ENCODE measurements at places on chromosomes 2 and 18.

- DNase-seq = no peak
Observed at GRCh38 chr2:121418494-121419058, 112.1 kb upstream of the RNU4ATAC start.

- DNase-seq = no peak
Observed at GRCh38 chr2:237594514-237594871, 4.0 kb upstream of the RAB17 start.

DNA sequence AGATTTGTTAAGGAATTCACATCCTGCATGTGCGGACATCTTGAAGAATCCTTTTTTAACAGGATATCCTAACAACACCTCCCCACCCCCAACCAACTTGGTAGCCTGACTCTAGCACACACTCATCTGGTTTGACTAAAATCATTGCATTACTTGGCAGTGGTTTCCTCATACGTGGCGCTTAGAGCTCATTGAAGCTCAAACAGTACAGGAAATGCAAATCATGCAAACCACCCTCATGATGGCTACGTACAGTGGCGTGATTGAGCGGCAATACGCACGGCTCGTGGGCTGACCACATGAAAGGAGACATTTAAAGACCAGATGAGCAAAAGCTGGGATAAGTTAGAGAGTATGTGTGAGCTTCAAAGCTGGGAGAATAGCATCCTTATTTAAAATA is 336.2 kb downstream of the ZEB2 start:
- DNase-seq = peak; percentile 10

DNA sequence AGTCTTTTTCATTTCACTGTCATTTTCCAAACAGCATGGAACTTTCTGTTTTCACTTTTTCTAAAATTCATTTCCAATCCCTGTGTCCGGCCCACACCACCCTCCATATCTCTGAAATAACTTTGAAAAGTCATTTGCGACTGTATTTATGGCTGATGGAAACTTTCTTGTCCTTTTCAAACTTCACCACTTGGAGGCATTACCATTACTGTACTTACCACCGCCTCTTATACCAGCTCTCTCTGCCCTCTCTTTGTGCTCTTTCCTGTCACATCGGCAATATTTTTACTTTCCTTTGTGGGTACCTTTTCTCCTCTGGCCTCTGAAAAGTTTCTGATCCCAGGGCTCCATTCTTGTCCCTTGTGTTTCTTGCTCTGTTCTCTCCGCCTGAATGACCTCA is 39.5 kb upstream of the IL1RL1 start:
- no peak for DNase-seq

DNA sequence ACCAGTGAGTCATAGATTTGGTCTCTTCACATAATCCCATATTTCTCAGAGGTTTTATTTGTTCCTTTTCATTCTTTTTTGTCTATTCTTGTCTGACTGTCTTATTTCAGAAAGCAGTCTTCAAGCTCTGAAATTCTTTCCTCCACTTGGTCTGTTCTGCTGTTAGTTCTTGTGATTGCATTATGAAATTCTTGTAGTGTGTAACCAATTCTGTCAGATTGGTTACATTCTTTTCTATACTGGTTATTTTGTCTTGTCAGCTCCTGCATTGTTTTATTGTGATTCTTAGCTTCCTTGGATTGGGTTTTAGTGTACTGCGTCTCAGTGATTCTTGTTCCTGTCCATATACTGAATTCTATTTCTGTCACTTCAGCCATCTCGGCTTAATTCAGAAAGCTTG is 18.6 kb downstream of the EHBP1 start:
- DNase-seq = no peak

DNA sequence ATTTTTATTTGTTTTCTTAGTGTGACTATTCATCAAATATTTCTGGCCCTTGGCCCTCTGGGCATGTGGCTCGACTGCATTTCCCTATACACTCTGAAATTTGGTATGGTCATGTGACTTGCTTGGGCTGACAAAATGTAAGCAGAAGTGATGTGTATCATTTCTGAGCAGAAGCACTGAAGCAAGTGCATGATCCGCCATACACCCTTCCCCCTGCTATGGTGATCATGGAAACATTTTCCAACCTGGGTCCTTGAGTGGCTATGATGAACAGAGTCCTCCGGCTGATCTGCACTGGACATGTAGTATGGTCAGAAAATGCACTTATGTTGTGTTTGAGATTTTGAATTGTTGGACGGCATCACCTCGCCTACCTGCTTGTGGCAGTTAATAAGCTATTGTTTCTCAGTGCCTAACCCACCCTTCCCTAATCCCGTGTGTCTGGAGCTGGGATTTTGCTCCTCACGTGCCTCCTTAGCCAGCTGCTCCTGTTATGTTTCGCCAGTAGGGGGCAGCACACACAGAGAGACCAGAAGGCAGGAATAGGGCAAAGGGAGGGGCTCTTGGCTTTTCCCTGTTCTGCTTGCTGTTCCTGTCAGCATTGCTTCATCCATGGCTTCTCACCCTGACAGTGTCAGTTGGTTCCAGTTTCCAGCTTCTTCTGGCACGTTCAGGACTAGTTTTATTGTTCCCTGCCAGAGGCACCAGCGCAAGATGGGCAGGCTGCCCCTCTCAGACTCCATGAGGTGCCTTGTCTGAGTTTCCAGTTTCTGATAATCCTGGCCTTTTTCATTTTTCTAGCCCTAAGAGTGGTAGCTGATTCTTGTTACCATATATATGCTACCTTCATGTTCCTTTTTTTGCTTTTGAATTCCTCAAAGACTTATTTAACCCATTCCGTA is 207.4 kb downstream of the ARL6IP6 start:
- no peak for DNase-seq

DNA sequence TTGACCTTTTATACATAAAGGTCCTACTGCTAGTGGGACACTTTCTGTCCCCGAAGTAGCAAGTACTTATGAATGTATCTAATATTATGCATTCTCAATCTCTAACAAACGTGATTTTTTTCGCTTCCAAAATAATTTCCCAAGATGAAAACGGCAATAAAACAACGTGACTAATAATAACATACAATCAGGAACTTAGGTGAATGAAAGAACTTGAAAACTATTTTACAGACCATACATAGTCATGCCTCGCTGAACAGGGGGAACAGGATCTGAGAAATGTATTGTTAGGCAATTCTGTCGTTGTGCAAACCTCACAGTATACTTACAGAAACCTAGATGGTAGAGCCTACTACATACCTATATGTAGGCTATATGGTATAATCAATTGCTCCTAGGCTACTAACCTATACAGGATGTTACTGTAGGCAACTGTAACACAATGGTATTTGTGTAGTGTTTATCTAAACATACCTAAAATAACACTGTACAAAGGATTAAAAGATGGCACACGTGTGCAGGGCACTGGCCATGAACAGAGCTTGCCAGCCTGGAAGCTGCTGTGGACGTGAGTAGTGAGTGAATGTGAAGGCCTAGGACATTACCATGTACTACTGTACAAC is 2.5 kb downstream of the RTN4 start:
- DNase-seq = no peak
